Activated CD4-positive, CD25-positive, alpha-beta regulatory T cell treated with anti-CD3 and anti-CD28 coated beads, Interleukin-2, amount 50 U/mL, for 72 hours (primary cell): ENCODE measurements at places on chromosomes 1 and 21.

GRCh38 chr1:151501474-151501873, 9.7 kb upstream of the CGN start:
- no peak for DNase-seq

GRCh38 chr1:32904797-32905196, 3.6 kb upstream of the TMEM54 start:
- no peak for DNase-seq

DNA sequence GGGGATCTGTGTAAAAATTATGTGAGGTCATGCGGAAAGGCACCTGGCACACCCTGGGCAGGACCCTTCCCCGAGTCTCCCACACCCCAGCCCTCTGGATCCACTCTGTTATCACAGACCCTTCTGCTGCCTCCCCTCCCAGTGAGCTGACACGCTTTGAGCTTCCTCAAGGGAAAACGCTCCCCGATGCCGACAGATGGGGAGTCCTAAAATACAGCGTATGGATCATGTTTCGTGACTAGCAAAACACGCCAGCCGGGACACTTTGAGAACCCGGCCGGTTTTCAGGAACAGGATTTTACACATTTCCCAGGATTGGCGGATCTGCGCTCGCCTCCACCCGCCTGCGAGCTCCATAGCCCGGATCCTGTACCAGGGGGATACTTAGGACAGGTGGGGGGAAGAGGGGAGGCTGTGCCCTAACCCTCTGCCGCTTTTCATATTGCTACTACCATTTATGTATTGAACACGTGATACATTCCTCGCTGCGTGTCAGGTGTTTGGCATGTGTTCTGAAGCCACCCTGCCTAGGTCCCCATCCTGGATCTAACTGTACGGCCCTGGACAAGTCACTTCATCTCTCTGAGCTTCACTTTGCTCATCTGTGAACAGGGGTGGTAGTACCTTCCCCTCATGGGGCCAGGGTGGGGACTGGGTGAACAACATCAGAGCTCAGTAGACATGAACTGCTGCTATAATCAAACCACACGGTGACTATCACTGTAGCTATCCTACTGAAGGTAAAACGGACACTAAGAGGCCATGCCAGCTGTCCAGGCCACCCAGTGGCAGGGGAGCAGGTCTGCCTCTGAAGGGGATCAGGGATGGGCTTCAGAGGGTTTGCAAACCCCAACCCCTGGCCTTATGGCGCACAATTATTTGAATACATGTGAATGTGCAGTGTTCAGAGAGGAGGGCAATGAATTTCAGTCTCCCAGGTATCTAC, 63.2 kb downstream of the SSBP3 start:
- DNase-seq = no peak

DNA sequence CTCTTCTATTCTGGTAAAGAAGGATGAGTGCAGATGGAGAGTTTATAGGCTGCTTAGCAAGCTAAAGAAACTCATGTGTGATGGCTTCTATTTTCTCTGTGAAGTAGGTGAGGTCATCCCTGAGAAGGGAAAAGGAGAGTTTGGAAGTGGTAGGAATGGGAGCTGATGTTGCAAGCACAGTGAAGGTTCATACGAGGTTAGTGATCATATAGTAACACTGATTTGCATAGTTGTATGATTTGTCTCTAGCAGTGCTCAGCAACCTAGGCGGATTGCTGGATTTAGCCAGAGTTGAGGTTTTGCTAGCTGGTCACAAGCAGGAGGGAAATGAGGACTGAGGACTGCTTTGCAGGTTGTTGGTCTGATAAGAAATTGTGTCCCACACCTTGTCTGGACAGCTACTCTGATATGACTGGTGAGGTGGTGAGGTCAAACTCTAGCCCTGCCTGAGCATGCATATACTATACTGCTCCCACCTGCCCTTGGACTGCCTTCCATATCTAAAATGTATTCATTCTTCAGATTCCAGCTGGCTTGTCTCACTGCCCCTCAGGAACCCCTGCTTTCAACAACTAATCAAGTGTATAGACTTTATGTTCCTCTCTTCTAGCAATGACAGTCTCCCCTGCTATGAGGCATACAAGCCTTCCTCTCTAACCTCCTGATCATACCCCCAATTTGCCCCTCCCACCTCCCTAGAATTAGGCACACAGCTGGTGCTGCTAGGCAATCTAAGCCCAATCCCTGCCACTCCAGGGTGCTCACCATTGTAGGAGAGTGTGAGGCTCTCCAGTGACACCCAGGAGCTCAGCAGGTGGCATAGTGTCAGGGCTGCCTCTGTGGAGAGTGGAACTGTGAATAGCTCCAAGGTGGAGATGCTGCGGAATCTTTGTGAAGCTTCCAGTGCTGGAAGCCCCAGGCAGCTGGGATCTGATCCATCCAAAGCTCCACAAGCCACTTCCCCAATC, 18.5 kb downstream of the LRRC41 start:
- no peak for DNase-seq

DNA sequence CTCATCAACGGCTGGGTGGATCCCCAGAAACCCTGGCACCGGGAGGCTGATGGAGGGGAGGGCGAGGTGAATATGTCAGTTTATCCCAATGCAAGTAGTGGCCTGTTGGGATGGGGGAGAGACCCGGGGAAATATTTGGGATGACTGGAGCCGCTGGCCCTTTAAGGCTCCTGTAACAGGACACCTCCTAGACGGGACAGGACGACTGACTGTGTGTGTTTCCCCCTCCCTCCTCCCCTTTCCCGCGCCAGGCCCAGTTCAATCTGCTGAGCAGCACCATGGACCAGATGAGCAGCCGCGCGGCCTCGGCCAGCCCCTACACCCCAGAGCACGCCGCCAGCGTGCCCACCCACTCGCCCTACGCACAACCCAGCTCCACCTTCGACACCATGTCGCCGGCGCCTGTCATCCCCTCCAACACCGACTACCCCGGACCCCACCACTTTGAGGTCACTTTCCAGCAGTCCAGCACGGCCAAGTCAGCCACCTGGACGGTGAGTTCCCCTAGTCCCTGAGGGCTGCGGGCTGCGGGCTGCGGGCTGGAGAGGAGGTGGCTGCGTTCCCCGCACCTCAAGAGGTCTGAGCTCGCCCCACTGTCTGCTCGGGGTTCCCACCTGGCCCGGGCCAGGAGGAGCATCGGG, 44.8 kb upstream of the CCDC27 start:
- no peak for DNase-seq

DNA sequence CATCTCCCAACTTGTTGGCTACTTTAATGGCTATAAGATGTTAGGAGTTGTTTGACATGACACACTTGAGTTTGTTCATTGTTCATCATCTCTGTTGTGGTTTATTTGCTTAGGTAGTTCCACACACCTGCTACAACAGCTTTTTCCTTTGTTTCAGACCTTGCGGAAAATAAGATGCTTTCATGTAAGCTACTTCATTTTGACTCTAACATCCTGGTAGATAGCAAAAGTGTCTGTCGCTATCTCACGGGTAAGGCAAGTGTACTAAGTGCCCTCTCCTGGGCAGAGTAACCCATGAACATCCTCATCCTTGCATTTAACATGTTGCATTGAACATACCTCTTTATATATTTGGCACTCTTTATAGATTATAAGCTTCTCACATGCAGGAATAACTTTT, 1.6 kb upstream of the OR10T2 start:
- DNase-seq = no peak

- DNase-seq = no peak
Observed at GRCh38 chr1:233439721-233440120, 112.2 kb downstream of the MAP3K21 start.
